ENCODE measurements at places on chromosomes 1 and 21.

DNA sequence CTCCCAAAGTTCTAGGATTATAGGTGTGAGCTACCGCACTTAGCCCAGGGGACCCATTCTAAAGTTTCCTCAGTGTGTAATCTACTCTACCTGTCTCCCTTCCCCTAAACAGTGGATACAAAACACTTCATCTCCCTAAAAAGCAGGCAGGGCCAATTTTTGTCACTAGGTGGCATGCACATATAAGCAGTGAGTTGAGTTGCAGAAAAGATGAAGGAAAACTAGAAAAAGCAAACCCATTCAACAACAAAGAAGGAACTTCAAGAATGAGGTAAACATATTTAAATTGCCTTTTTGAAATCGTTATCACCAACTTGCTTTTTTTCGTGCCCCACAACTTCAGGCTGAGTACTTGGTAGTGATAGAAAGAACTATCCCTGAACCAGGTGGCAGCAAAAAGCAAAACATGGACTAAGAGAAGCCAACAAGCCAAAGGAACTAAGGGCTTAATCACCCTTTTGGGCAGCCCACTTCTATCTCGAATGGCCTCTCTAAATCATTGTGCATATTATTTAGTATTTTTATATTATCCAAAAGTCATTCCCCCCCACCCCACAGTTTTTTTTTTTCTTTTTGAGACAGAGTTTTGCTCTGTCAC lies 19.7 kb upstream of the ALDH9A1 start:
- DNase-seq: no peak

GRCh38 chr1:179632868-179633267 lies 41.2 kb downstream of the TDRD5 start:
- DNase-seq: no peak

GRCh38 chr1:99755664-99756063 lies 10.8 kb downstream of the FRRS1 start:
- DNase-seq: no peak

DNA sequence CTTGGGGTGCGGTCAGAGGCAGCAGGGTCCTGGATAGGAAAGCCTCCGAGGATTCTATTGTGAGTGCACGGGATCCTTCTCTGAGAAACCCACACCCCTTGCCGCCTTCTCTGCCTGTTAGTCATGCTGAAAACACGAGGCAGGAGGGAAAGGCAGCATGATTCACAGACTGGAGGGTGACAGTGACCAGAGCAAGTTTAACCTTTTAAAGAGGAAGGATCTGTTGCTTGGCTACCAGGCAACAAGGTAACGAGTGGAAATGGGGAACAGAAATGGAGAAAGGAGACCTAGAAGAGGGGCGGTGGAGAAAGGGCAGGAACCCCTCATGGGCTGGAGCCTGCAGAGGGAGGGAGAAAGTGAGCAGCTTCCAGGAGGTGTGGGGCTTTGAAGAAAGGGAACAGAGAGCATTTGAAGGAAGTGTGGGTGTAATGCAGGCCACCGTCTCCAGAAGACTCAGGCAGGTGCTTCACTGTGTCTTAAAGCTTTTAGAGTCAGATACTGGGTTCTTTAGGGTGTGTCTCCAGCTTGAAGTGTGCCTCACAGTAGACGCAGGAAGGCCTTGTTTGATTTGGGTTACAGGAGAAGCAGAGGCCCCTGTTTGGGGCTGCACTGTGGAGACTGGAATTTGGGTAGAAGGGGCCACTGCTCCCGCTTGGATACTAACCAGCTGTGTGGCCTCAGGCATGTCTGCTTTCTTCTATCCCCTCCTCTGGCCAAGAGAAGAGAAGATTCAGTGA lies 19.1 kb downstream of the OPTC start:
- DNase-seq: peak; percentile 83

DNA sequence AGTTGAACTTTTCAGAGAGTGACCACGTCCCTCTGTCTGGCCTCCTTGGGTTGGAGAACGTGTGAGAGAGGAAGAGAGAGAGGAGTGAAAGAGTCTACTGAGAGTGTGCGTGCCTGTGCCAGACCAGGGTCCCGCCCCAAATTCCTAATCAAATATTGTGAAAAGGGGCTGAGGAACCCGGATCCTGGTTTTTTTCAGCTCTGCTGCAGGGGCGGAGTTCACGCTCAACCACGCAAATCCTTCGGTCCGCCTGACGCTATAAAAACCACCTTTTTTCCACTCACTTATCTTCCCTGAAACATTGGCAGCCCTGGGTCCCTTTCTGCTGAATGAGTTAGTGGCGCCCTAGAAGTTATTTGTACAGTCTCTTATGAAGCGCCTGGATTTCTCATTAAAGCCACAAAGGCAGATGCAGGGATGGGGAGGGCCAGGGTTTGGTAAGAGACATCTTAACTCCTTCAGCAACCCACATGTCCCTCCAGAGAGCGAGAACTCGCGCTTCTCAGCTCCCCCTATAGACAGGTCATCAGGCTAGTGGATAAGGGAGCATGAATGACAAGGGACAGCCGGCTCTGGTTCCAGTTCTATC lies at the start of gene FMOD:
Gene FMOD (minus strand): TSS at position 86 of the 589 bp plus-strand sequence. CDS start 2,852 bp downstream, outside the sequence.
- no peak for DNase-seq

- DNase-seq: no peak
These were observed 34.4 kb upstream of the RNF19B start for GRCh38 chr1:32998997-32999396.

GRCh38 chr1:212531796-212532195 lies 76.8 kb upstream of the ATF3 start:
- DNase-seq: no peak

DNA sequence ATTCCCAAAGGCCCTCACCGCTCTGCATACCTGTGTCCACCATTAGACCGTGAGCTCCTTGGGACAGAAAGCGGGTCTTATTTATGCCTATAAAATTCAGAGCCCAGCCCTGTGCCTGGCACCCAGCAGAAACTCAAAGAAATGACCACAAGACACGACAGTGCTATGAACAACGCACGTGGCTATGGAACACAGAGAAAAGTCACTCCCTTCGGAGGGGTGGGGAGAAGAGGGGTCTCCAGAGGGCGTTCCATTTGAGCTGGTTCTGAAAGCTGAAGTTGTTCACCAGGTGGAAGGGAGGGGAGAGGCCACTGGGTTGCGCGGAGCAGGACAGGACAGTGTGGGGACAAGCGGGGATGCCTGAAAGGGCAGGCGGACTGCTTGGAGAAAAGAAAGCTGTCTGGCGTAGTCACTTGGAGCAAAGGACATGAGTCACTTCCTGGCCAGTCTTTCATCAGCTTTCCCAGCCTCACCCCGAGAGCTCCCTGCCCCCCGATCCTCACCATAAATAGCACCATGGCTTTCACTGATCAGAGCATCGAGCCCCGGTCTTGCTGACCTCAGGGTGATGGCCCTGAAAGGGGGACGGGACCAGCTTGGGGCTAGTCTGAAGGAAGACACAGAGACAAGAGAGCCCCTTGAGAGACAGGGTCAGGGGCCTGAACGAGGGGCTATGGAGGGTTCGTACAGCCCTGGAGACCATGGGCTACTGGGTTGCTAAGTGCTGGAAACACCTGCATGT lies 28.5 kb downstream of the ECE1 start:
- DNase-seq: peak; percentile 88

DNA sequence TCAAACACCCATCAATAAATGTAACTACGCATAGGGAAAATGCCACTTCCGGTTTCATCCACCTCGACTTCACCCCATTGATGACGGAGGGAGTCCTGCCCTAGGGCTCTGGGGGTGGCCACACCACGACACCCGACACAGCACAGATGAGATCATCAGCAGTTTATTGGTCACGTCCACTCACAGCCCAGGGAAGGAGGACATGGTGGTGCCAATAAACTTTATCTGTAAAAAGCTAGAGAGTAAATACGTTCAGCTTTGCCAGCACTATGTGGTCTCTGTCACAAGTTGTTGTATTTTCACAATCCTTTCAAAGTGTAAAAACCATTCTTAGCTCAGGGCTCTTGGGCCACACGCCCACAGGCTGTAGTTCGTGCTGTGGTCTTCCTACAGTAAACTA lies 16.3 kb downstream of the SETD4 start:
- no peak for DNase-seq

DNA sequence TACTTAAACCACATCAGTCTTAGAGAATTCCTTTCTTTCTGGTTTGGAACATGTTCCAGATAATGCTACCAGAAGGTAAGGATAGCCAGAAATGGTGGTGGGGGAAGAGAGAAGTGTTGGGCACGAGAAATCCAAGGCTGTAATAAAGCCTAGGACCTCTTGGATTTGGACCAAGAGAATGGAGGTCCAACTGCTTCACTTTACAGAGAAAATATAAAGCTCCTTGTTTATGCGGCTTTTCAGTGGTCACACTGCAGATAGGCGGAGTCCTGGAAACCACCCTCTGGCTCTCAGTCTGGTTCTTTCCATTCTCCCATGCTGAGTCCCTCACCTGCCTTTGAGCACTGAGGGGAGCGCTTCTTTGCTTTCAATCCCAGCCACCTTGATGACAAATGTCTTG lies 87.8 kb downstream of the ADCY10 start:
- DNase-seq: no peak

- no peak for DNase-seq
These were observed 23.4 kb downstream of the RIPK4 start for GRCh38 chr21:41743321-41744027.

DNA sequence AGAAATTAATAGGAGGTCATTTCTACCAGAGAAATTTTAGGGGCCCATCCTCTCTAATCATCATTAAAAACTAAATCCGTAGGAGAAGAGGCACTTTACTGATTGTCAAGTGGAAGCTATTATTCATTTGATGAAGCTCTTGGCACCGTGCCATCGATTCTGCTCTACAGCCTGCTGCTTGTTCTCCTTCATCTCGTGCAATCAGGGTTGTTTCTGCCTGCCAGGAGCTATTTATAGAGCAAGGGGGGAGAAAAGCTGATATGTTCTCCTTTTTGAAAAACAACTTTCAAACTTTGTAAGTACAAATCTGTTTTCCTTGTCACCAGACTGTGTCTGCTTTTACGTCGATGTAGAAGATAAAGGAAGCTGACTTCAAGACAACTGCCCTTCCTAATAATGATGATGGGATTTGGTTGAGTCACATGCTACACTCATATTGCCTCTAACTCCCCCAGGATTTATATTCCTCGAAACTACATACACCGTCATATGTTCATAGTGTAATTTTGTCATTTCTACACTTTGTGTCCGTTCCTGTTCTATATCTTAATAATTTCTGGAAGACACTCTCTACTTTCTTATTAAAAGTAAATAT lies 169.6 kb upstream of the LHX8 start:
- DNase-seq: no peak

- no peak for DNase-seq
These were observed 100.4 kb downstream of the FGGY start for GRCh38 chr1:59397139-59397858.

DNA sequence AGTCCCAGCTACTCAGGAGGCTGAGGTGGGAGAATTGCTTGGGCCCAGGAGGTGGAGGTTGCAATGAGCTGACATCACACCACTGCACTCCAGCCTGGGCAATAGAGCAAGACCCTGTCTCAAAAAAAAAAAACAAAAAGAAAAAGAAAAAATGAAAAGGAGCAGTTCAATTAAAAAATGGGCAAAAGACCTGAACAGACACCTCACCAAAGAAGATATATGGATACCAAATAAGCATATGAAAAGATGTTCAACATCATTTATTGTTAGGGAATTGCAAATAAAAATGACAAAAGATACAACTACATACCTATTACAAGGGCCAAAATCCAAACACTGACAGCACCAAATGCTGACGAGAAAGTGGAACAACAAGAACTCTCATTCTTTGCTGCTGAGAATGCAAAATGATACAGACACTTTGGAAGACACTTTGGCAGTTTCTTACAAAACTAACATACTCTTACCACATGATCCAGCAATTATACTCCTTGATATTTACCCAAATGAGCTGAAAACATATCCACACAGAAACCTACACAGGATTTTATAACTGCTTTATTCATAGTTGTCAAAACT lies 28.7 kb upstream of the ATP5PO start:
- no peak for DNase-seq

DNA sequence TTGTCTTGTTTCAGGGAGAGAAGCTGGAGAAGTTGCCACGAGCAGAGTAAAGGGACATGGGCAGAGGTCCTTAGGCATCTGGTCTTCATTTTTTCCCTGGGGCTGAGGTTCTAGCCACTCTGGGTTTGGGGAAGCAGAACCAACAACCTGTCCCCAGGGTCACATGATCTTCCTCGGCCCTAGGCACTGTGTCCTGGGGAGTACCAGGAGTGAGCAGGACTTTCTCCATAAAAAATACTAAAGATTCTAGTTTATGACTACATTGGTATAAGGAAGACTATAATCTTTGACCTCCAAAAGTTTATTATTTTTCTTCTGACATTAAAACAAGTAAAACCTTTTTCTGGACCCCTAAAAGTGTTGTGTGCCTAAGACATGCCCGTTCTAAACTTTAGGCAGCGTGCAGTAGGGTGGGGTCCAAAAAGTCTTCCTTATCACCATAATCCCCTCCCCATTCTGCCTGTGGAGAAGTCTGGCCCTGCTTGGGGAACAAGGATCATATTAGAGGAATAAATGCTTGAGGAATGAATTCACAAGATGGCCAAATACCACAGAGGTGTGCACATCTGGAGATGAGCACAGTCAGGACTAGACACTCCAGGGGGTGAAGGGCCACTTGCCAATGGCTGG lies 19.3 kb upstream of the IGSF3 start:
- DNase-seq: no peak

DNA sequence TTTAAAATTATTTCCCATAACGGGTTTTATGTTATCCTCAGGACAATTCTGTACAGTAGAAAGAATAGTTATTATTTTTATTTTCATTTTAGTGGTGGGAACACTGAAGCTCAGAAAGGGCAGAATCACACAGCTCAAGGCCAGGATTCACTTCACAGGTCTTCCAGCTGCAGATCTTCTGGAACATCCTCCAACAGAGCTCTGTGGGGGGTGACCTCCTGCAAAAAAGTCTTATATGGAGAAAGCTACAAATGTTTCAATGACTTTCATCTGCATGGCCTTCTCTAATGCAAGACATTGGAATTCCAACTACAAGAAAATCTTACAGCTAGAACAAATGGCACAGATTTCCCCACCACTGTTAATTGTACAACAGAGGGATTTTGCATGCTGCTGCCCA lies 64.2 kb downstream of the SEC16B start:
- no peak for DNase-seq

GRCh38 chr1:236425031-236425663 lies 31.1 kb downstream of the EDARADD start:
- no peak for DNase-seq

- DNase-seq: peak; percentile 48
These were observed 3.2 kb downstream of the LRRC8C start for GRCh38 chr1:89635825-89636815.

GRCh38 chr1:206649261-206649921 lies 14.1 kb downstream of the DYRK3 start:
- no peak for DNase-seq

GRCh38 chr1:183991348-183991747 lies 46.2 kb downstream of the COLGALT2 start:
- no peak for DNase-seq
